ENCODE measurements at places on chromosomes 16 and 17. TPM values are rescaled to one million over a fixed set of nuclear protein-coding genes. Genes with fewer than 3 reads are reported as not detected.

The HEATR9 gene
- total RNA-seq, result not detected

The G6PC1 gene
- total RNA-seq, result not detected

The CCDC43 gene
- total RNA-seq, result 26.7 TPM

The NOXO1 gene
- not detected for total RNA-seq

The NPW gene
- not detected for total RNA-seq

GRCh38 chr17:37429453-37429852 is 22.8 kb downstream of the TADA2A start:
- no peak for DNase-seq

DNA sequence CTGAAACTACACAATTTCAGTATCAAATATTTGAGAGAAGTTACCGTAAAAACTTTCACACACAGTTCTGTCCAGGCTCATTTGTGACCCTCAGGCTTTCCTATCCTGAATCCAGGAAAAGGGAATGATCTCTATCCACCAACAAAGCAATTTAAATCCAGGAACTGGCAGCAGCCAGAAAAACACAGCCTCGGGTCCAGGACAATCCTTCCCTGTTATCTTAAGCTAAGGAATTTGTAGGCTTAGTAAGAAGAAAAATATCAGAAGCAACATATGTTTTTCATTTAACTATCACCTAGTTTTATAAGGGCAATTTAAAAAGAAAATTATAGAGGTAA is 47.1 kb downstream of the TEX2 start:
- no peak for DNase-seq

DNA sequence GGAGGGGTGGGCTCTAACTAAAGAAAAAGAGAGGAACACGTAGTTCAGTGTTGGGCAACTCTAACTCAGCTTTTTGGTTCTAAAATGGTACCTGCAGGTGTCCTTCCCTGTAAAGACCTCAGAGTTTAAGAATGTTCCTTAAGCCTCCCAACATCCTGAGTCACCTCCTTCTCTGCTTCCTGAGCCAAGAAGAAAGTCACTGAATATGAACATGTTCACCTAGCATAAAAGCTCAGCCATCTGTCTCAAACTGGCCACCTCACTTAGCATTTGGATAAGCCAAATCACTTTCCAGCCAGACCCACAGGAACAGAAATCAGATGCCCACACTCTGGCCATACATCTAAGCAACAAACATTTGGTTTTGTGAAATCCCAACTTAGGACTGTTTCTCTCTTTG is 3.7 kb downstream of the TMEM98 start:
- DNase-seq, result no peak

DNA sequence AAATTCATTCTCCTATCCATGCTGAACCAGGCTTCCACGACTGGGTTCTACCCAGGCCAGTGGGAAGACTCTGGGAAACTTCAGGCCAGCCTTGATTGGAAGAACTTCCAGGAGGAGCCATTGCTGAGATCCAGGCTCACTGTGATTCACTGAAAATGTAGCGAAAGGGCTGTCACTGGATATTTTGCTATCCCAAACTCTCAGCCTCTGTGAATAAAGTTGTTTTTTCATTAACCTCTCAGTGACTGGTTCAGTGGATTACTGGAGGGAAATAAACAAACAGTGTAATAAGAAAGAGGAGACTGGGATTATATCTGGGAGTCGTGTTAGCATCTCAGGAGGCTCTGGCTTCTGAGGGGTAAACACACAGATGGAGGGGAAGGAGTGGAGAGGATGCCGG is 3.1 kb downstream of the FOXL1 start:
- no peak for DNase-seq

DNA sequence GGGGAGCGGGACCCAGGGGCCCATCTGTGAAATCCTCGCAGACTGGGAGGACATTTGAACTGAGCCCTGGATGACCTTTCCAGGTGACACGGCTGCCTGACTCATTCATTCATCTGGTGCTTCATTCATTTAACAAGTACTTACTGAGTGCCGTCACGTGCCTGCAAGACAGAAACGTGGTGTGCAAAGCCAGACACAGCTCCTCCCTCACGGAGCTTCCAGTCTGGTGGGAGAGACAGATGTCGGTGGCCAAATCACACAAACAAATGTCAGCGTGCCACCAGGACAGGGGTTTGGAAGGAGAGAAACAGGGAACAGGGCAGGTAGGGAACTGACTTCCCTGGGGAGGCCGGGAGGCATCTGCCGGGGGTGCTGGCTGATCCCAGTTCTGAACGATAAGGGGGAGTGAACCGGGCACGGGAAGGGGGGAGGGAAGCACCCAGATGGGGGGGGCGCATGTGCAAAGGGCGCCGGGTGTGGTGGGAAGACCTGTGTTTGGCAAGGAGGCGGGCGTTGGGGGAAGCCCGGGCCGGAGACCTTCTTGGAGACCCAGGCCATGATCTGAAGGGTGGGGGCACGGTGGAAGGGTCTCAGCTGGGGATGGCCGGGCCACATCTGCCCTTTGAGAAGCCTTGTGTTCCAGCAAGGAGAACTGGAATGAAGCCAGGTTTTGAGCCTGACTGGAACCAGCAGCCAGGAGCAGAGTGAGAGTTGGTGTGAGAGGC is 93.6 kb upstream of the CIBAR2 start:
- DNase-seq, result peak; percentile 75

- DNase-seq, result no peak
Observed at GRCh38 chr17:75548813-75549212, 23.3 kb downstream of the LLGL2 start.

DNA sequence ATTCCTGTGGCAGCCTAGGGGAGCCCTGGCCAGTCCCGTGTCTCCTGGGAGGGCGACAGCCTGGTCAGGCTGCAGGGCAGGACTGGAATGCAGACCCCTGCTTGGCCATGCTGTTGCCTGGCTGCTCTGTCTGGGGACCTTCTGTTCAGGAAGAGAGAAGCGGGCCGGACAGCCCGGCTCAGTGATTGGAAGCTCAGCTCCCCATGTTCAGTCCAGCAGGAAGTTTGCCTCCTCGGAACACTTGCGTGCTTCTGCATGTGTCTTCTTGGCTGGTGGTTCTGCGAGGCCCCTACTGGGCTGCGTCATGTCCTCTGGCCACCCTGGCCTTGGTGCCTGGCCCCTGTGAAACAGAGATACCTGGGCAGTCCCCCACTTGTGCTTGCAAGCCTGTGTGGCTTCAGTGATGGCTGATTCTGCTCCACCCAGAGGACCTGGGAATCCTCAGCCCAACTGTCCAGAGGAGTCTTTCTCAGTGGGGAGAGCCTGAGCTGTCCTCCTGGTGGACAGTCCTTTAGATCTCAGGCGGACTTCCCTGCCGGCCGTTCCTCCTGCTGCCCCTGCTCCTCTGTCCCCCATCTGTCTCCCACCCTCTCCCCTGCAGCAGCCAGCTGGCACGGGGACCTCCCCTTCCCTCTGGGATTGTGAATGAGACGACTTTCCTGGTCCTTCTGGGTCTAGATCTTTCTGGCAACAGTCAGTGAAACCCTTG is 279.5 kb downstream of the SEC14L1 start:
- no peak for DNase-seq

DNA sequence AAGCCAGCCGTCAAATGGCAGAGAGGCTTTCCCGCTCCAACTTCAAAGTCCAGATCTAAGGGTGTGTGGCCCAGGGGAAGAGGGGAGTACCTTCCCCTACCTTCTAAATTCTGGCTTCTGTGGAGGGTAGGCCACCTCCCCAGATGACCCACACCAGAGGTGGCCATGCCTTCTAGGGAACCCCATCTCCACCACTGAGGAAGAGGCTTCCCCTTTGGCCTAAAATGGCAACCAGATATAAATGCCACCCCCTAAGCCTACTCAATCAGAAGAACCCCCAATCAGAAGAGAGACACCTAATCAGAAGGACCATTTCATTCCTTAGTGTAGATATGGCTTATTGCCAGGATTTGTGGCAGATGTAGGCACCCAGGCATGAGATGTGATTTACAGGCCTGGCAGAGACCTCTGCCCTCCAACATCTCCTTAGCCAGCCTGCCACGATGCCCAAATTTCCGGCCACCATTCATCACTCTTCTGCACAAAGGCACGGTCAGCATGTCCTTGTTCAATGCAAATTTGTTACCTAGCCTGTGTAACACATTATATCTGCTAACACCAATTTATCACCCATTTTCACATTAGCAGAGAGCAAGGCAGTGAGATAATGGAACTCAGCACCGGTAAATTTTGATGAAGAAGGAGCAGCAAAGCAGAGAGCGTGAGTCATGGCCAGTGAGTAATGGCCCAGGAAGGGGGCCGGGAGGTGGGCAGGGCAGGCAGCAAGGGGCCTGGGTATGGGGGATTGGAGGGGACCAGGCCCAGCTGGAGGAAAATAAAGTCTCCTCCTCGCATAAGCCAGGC is 1.2 kb upstream of the MGAT5B start:
- no peak for DNase-seq

DNA sequence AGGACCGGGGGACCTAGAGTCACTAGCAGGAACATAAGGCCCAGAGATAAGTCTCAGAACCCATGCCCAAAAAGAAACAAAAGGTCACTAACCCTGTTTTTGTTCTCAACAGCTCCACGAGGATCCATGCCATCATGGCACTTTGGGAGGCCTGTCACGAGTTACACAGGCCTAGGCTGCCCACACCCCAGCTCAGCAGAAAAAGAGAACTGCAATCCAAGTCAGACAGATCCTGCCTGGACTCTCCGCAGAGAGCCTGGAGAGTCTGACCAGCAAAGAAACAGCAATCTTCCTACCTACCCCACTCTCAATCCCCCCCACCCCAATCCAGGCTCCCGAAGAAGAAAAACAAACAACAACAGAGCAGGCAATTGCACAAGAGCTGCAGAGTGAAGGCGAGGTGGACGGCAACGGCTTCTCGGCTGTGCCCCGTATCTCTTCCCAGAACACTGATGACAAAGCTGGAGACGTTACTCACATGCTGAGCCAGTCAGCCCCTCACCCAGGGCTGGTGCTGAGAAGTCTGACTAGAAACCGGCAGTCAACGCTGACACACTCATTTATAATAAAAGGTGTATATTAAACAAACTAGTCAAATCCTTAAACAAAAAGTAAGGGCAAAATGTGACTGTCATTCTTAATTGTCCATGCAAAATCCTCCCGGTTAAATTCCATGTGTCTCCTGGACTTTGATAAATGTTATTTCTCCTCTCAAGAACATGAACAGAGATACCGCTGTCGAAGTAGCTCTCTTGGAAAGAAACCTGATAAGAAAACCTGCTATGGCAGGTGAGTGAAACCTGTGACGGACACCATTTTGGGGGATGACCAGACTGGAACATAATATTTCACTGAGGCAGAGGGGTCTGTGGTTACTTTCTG is 89.3 kb downstream of the SMG6 start:
- peak; percentile 88 for DNase-seq

DNA sequence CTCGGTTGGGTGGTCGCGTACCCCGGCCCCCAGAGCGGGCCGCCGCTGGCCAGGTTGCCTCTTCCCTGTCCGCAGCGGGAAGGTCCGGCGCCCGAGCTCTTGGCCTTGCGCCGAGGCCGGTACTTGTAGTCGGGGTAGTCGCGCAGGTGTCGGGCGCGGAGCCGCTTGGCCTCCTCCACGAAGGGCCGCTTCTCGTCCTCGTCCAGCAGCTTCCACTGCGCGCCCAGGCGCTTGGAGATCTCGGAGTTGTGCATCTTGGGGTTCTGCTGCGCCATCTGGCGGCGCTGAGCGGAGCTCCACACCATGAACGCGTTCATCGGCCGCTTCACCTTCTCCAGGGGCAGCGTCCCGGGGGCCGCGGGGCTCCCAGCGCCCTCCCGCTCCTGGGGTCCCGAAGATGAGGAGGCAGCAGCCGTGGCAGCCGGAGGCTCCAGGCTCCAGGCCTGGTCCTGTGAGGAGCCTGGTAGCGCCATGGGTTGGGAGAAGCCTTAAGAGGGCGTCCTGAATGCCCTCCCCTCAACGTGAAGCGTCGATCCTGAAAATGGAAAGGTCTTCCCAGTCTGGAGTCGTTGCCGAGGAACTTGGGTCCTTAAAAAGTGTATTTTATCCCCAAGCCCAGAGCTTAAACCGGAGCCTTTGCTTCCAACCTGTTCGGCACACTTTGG is 558 bp downstream of the SOX15 start:
- peak; percentile 89 for DNase-seq

DNA sequence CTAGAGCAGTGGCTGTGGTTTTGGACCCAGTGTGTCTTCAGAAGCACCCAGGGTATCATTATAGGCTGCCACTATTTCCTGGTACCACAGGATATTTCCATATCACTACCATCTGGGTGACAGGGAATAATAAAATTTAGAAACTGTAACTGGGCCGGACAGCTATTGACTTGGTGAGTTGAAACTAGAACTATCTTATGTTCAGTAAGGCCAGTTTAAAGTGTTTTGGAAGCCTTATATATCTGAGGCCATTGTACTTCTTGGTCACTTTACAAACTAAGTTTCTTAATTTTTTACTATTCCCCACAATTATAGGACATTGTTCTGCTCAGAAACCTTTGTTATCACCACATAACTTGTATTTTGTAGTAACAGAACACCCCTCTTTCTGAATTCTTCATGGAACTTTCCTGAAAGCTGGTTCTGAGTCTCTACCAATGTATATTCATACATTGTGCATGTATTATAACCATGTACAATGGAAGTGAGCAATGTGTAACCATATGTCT is 34.0 kb downstream of the ZNF207 start:
- no peak for DNase-seq

- no peak for DNase-seq
Observed at GRCh38 chr17:27356091-27356705, 62.3 kb downstream of the WSB1 start.

DNA sequence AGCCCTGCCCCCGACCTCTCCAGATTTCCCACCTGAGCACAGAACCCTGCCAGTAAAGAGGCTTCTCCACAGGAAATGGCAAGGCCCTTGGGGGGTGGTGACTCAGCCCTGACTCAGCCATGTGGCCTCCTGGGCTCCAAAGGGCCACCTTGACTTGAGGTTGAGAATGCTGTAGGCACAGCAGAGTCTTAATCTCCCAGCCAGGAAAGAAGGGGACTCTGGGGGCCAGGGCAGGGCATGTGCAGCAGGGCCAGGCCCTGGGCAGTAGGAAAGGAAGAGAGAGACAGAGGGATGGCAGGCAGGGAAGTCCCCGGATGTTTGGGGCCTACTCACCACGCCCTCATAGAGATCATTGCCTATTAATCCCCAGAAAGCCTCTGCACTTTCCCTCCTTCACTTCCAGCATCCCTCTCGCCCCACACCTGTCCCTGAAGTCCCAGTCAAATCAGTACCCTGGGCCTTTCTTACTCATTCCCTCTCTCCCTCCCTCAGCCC is 4.8 kb upstream of the ITGA3 start:
- DNase-seq, result no peak

DNA sequence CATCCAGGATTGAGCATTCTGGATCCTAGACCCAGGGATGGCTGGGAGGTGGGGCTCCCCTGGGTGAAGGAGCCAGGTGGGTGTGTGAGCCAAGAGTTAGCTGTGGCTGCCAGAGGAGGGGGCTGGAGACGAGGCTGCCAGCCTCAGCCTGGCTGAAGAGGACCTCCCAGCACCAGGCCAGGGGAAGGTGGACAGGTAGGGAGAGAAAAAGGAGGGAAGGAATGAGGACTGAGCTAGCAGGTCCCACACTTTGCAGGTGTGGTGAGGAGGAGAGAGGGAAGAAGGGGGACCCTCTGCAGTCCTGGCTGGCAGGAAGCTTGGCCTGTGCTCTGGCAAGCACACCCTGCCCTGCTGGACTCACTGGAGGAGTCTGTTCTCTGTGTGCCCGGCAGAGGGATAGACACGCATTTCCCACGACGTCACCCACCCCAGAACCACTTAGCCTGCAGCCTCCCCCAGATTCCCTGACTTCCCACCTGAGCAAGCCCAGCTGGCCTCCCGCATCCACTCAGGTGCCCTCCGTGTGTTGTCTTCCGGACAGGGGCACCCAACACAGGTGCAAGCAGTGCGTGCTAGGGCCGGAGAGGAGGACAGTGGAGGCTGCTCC is 42.0 kb downstream of the SOCS3 start:
- no peak for DNase-seq

Data from right atrium auricular region (tissue), 2 donors.